Ureter (tissue), 1 donor: ENCODE measurements at places on chromosomes 12 and 14. TPM values are rescaled to one million over a fixed set of nuclear protein-coding genes. Genes with fewer than 3 reads are reported as not detected.

Gene CEP170B
- 42.2 TPM for total RNA-seq

Gene TMEM121
- 1.1 TPM for total RNA-seq

DNA sequence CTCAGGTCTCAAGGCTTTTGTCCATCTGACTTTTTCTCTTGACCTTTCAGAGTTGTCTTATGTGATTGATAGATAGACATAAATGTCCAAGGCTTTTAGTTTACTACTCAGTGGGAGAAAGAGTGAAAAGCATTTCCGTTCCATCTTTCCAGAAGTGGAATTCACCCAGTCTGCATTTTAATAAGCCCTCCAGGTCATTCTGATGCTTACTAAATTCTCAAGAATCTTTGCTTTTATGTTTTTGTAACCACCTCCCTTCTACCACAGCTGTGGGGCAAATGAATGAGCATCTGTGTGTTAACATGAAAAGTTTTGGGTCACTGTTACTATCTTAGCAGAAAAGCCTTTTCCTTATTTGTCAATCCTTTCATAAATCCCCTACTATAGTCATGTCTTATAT lies 251.4 kb downstream of the LRIG3 start:
- no peak for DNase-seq

- DNase-seq = peak; percentile 74
Measured at GRCh38 chr12:10941916-10942607, 3.0 kb upstream of the TAS2R14 start.

DNA sequence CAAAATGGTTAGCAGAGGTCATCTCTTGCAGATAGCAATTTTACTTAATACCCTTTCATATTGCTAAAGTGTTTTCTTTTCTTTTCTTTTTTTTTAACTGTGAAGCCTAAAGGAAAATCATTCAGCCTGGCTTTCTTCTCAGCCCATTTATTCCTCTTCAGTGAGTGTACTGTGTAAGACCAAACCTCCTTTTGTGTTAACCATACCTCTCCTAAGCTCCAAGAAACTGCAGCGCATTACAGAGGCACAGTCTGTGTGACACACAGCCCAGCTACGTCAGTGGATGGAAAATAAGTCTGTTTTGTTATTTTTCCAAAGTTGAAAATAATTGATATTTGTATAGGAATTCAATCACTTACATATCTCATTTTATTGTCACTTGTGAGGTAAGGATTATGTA lies 21.7 kb downstream of the DCAF5 start:
- no peak for DNase-seq

GRCh38 chr12:123388951-123389559 lies 5.1 kb downstream of the KMT5A start:
- DNase-seq = no peak
